ENCODE measurements at places on chromosomes 12 and 14.

GRCh38 chr12:51907083-51907855 is at the start of gene ACVRL1:
Gene ACVRL1 (plus strand): TSS chr12:51907504. CDS start chr12:51912475, 4,971 bp downstream.
- H3K4me1 ChIP-seq, result peaks cover 32% of the 10 kb centered on the region
- no peaks in the 10 kb centered on the region for H3K36me3 ChIP-seq
- H3K27ac ChIP-seq, result peak within 1 kb of the TSS; percentile 87
- H3K27me3 ChIP-seq, result peaks cover 3% of the 10 kb centered on the region

DNA sequence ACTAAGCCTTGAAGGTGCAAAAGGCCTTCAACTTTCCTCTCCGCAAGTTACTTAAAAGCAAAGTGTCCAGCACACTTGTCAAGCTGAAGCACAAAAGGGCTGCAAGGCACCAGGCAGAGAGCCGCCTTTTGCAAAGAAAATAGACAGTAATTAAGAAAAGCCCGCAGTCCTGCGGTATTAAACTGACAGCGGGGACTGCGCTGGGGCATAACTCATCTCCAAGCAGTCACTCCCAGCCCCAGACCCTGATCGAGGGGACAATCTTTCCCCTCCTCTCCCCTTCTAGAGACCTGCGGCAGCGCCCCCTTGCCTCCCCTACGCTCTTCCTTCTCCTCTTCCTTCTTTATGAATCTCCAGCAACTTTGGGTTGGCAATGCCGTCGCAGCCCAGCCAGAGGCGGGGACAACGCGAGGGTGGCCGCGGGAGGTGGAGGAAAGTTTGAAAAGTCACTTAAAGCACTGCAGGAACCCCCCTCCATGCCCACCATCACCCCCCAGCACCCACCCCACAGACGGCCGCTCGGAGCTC is 200.9 kb upstream of the CAND1 start:
- H3K4me1 ChIP-seq, result peaks cover 5% of the 10 kb centered on the region
- DNase-seq, result peak; percentile 13
- peaks cover 29% of the 10 kb centered on the region for H3K27me3 ChIP-seq
- H3K27ac ChIP-seq, result peak overlapping the region; percentile 92
- H3K36me3 ChIP-seq, result no peaks in the 10 kb centered on the region
- H3K4me3 ChIP-seq, result peak overlapping the region; percentile 92

GRCh38 chr12:86530996-86531655 is 274.9 kb upstream of the MGAT4C start:
- no peak for DNase-seq
- H3K4me3 ChIP-seq, result no peak overlapping the region
- H3K27me3 ChIP-seq, result no peaks in the 10 kb centered on the region
- no peaks in the 10 kb centered on the region for H3K36me3 ChIP-seq
- no peak overlapping the region for H3K27ac ChIP-seq

DNA sequence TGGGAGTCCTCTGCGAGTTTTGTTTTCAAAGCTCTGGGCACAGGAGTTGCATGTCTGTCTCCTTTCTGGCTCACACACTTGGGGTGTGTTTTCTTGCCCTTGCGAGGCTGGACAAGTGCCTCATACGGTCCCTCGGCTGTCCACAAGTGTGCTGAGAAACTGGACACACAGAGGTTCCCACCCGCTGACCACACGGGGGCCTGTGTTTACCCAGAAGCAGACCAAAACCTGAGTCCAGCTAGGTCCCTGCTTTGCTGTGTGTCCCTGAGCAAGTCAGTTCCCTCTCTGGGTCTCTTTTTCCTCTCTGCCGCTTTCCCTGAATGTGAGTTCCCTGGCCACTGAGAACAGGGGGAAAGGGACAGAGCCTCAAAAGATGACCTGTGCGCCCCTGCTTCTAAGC is 678 bp upstream of the OAS2 start:
- H3K27ac ChIP-seq, result peak overlapping the region; percentile 89
- H3K4me3 ChIP-seq, result no peak overlapping the region
- no peaks in the 10 kb centered on the region for H3K27me3 ChIP-seq
- peaks cover 21% of the 10 kb centered on the region for H3K4me1 ChIP-seq
- no peak for DNase-seq

DNA sequence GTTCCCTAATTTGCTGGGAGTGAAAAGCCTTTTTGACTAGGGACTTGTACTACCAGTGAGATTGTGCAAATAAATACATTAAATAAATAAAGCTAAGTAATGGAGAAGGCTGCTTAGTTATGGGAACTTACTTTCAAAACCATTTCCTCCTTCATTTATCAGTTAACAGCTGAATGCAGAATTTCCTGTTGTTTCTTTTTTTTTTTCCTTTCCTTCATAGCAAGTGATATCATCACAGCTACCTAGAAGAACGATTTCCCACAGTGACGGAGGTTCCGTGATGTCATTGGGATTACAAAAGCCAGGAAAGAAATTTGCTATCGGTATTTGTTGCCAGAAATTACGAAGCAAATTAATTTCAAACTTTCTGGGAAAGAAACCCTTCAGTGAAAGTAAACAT is 42.1 kb upstream of the SOCS2 start:
- no peak overlapping the region for H3K27ac ChIP-seq
- no peak for DNase-seq
- H3K4me3 ChIP-seq, result no peak overlapping the region
- no peaks in the 10 kb centered on the region for H3K36me3 ChIP-seq
- H3K4me1 ChIP-seq, result no peaks in the 10 kb centered on the region

GRCh38 chr12:63276537-63277365 is 125.8 kb upstream of the AVPR1A start:
- DNase-seq, result no peak
- H3K27me3 ChIP-seq, result no peaks in the 10 kb centered on the region
- no peaks in the 10 kb centered on the region for H3K4me1 ChIP-seq
- no peak overlapping the region for H3K27ac ChIP-seq

GRCh38 chr12:89383235-89384049 is 31.1 kb upstream of the DUSP6 start:
- peak; percentile 23 for DNase-seq
- H3K27me3 ChIP-seq, result no peaks in the 10 kb centered on the region
- H3K4me3 ChIP-seq, result no peak overlapping the region
- peak overlapping the region; percentile 85 for H3K27ac ChIP-seq
- peaks cover 19% of the 10 kb centered on the region for H3K4me1 ChIP-seq

GRCh38 chr14:57058319-57058718 is 210.4 kb downstream of the EXOC5 start:
- H3K27ac ChIP-seq, result no peak overlapping the region
- H3K27me3 ChIP-seq, result no peaks in the 10 kb centered on the region

GRCh38 chr14:94373708-94374107 is 14.7 kb downstream of the SERPINA1 start:
- no peaks in the 10 kb centered on the region for H3K36me3 ChIP-seq
- no peak for DNase-seq
- H3K27me3 ChIP-seq, result no peaks in the 10 kb centered on the region
- no peak overlapping the region for H3K4me3 ChIP-seq
- no peak overlapping the region for H3K27ac ChIP-seq

DNA sequence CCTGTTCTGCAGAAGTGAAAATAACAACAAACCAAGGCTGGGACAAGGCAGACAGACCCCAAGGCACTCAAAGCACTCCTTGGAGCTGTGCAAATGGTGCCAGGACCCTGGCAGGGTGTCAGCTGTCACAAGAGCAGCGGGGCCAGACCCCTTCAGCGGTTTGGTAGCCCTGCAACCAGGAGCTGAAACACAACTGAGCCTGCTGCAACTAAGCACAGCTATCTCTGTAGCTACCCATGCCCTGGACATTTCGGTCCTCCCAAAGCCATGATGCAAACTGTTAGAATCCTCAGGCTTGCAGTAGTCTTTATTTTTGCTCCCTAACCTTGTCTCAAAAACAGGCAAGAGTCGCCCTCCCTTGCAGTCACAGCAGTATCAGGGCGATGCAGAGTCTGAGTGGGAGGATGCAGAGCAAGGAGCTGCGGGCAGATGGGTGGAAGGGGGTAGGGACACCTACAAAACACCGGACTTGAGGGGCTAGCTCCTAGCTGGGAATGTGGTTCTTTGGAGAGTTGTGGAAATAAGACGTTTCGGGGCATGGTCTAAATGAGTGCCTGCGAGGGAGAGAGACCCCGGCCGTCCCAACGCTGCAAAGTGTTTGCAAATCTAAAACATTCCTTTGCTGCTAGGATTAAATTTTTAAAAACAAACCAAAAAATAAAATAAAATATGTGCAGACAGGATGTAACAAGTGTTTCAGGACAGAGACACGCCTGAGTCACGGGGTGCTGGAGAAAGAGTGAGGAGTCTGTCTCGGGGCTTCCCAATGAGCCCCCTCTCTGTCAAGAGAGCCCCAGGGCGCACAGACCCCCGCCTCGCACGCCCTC is 1.0 kb downstream of the NUAK1 start:
- no peaks in the 10 kb centered on the region for H3K36me3 ChIP-seq
- H3K4me1 ChIP-seq, result no peaks in the 10 kb centered on the region
- peak overlapping the region; percentile 88 for H3K27ac ChIP-seq
- H3K27me3 ChIP-seq, result peaks cover 35% of the 10 kb centered on the region

DNA sequence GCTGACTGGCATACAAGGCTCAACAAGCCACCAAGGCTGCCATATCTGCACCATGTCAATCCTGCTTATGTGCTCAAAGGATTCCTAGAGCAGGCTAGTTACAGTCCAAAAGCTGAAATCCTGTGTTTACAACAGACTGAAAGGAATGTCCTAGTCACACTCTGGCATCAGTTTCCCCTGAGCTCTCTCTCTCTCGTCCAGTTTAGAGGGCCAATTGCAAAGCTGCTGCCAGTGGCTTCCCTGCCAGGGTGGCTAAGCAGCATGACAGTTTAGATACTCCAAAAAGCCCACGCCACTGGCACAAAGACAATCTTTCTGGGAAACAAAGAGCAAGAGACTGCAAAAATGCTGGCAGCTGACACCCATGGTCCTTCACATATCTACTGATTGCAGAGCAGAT is 392.1 kb downstream of the RPS29 start:
- no peak for DNase-seq
- H3K27ac ChIP-seq, result no peak overlapping the region
- H3K4me3 ChIP-seq, result no peak overlapping the region
- no peaks in the 10 kb centered on the region for H3K36me3 ChIP-seq

DNA sequence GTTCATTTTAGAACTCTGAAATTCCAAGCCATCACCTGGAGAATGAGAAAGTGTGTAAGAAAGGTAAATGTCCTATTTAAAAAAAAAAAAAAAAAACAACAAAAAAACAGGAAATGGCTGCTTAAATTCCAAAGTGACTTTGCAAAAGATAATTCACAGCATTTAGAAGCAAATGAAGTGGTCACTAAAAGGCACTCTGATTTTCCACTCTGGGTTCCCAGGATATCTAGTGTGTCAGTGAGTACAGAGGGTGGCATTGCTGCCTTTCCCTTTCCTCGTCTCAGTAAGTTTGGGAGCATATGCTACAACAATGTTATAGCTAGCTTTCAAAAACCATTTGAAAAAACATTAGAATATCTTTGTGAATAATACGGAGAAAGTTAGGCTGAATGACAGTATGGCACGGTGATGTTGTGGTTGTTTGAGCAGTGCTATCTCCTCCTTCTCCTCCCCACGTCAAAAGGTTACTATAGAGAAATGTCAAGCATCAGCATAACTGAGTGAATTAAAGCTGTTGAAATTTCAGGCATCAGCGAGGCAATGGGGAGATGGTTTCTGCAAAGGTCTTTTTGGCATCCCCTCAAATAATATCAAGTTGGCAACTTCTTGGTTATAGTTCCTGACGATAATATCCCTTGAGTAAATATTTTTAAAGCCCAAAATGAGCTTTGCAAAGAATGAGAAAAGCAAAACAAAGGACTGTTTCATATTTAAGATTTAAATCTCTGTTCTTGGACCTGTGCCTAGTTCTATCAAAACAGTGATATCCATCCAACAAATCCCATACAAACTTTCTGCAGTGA is 164.5 kb upstream of the E2F7 start:
- no peak overlapping the region for H3K4me3 ChIP-seq
- peaks cover 13% of the 10 kb centered on the region for H3K4me1 ChIP-seq
- H3K27ac ChIP-seq, result no peak overlapping the region
- no peaks in the 10 kb centered on the region for H3K36me3 ChIP-seq
- DNase-seq, result no peak

- no peak for DNase-seq
- H3K4me1 ChIP-seq, result peaks cover 5% of the 10 kb centered on the region
- H3K4me3 ChIP-seq, result no peak overlapping the region
- H3K36me3 ChIP-seq, result no peaks in the 10 kb centered on the region
Observed at GRCh38 chr14:97217111-97217885, 420.1 kb downstream of the VRK1 start.

DNA sequence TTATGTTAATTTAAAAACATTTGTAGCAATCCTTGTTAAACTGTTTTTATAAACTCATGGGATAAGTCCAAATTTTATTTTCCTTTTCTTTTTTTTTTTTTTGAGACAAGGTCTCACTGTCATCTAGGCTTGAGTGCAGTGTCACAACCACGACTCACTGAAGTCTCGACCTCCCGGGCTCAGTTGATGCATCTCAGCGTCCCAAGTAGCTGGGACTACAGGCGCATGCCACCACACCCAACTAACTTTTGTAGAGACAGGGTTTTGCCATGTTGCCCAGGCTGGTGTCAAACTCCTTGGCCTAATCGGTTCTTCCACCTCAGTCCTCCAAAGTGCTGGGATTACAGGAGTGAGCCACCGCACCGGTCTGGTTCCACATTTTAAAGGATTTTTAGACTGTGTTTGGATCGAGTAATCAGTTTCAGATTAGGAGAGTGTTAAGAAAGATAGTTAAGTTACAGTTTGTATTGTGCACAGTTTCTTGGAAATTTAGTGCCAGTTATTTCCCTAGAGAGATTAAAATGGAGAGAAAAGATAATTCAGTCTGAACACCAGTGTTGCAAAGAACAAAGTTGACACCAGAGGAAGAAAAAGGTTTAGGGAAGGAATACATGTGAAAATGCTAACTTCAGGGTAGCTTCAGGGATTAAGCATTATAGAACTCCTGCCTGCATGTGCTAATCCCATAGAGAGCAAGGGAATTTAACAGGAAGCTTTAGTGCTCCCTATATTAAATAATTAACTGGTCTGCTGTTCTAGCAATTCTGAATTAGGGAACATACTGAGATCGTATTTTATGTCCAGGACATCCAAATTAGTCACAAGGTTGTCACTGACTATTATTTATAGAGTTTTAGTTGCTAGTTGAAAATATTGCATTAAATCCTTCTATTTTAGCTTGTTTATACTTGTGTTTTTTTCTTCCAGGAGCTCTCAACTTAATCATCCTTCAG is 10.1 kb downstream of the RAP1B start:
- H3K4me3 ChIP-seq, result no peak overlapping the region
- no peaks in the 10 kb centered on the region for H3K27me3 ChIP-seq
- H3K4me1 ChIP-seq, result peaks cover 86% of the 10 kb centered on the region
- DNase-seq, result no peak
- no peaks in the 10 kb centered on the region for H3K36me3 ChIP-seq

DNA sequence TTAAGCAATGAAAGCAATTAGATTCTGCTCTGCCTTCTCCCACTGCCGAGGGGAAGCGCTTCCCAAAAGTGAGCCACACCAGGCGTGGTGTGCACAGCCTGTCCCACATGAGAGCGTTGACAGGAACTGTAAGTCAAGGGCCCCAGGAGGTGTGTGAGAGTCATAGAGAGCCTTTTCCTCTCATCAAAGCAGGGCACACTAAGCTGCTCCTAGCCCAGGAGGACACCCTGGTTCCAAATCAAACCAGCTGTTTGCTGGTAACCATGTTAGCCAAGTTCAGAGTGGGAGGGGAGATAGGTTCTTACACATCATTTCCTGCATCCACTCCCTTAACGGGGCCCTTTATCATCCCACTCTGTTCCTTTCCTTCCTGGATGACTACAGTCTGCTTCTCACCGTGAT is 98.3 kb downstream of the SPTSSA start:
- H3K4me1 ChIP-seq, result peaks cover 5% of the 10 kb centered on the region
- no peaks in the 10 kb centered on the region for H3K36me3 ChIP-seq
- DNase-seq, result no peak
- H3K27me3 ChIP-seq, result no peaks in the 10 kb centered on the region

All from transverse colon (tissue), 4 donors.